ENCODE measurements at places on chromosomes 7 and 10.

DNA sequence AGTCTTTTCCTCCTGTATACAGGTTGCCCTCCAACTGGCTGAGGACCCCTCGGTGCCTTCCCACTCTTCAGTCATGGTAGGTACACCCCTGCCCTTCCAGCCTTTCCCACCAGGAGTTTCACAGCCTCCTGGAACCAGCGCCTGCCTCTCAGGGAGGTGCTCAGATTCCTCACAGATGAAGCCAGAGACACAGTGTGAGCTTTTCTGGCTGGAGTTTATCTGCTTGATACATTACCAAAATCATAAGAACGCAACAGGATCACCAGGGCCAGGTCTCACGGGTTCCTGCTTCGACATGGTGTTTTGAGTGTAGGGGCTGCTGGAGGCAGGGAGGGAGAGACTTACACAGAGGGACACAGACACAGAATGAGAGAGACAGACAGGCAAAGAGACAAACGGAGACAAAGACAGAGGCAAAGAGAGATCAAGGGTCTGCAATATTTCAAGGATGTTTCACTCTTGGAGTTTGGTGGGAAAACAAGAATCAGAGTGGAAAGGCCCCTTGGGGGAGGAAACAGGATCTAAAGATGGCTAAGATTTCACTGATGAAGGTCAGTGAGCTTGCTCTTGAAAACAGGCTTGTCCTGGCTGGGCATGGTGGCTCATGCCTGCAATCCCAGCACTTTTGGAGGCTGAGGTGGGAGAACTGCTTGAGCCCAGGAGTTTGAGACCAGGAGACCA is 6.5 kb upstream of the INMT start:
- no peaks in the 10 kb centered on the region for H3K36me3 ChIP-seq
- peaks cover 5% of the 10 kb centered on the region for H3K4me1 ChIP-seq
- no peaks in the 10 kb centered on the region for H3K27me3 ChIP-seq

GRCh38 chr7:108723381-108723814 is 153.7 kb downstream of the DNAJB9 start:
- no peaks in the 10 kb centered on the region for H3K27me3 ChIP-seq
- no peak overlapping the region for H3K27ac ChIP-seq
- H3K36me3 ChIP-seq, result no peaks in the 10 kb centered on the region
- DNase-seq, result no peak
- H3K4me1 ChIP-seq, result no peaks in the 10 kb centered on the region

DNA sequence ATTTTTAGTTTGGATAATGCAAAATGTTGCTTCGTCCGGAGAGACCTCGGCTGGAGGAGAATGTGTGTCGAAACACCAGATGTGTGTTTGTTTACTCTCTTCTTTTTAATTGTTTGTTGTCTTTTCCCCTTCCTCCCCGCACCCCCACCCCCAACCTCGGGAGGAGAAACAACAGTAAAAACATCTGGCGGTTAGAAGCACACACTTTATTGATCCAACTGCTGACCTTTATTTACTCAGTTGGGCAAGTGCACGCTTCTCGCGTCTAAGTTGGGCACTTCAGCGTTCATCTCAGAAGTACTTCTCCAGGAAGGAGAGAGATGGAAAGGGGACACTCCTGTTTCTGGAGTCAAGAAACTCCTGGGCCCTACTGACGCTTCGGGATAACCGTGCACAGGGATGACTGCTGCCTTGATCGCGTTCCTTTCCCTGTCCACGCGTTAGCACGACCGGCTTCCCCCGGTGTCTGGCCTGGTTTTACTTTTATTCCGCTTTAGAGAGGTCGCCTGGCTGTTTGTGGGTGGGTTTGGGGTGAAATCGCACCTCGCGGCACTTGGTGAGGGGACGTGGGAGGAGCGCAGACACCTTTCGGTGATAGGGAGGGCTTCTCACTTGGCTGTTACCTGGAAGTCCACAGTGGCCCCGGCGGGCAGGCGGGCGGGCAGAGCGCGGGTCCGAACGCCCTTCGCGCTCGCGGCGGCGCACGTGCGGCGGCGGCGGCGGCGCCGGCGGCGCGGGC is 168.3 kb upstream of the PPP1R3A start:
- H3K36me3 ChIP-seq, result no peaks in the 10 kb centered on the region
- DNase-seq, result no peak
- peak overlapping the region; percentile 27 for H3K4me3 ChIP-seq
- H3K27me3 ChIP-seq, result peaks cover 18% of the 10 kb centered on the region
- no peak overlapping the region for H3K27ac ChIP-seq
- peaks cover 21% of the 10 kb centered on the region for H3K4me1 ChIP-seq

- H3K36me3 ChIP-seq, result no peaks in the 10 kb centered on the region
- H3K4me1 ChIP-seq, result peaks cover 10% of the 10 kb centered on the region
- no peak overlapping the region for H3K27ac ChIP-seq
- no peaks in the 10 kb centered on the region for H3K27me3 ChIP-seq
- no peak for DNase-seq
- H3K4me3 ChIP-seq, result no peak overlapping the region
These were observed 59.2 kb downstream of the FOXL3 start for GRCh38 chr7:348962-349743.

DNA sequence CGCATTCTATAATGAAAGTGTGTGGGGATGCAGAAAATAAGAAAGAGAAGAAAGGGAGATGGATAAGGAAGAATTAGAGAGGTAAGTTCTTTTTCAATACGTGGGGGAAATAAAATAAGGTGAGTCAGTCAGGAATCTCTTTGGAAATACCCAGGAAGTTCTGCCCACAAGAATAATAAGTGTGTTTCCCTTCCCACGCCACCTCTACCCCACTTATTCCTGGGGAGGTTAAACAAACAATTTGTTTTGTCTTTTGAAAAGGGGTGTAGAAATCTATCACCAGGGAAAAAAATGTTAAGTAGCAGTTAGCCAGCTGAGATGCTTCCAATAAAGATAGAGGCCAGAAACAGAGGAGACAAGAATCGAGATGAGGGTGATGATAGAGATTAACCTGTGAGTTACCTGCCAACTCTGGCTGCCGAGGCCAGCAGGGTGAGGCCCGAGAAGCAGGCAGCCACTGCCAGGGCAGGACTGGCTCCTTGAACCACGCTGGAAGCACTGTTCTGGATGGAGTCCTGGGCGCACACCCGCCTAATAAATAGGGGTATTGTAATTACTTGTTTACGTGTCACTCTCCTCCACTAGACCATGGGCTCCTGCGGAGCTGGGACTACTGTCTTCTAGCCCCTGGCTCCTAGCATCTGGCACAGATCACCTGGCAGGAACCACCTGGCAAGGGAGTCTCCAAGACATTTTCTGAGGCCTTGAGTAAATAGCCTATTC is 191.3 kb downstream of the FGFR2 start:
- no peak overlapping the region for H3K4me3 ChIP-seq
- no peak for DNase-seq
- no peaks in the 10 kb centered on the region for H3K4me1 ChIP-seq
- no peak overlapping the region for H3K27ac ChIP-seq

- no peaks in the 10 kb centered on the region for H3K27me3 ChIP-seq
- H3K27ac ChIP-seq, result no peak overlapping the region
- no peak for DNase-seq
- no peaks in the 10 kb centered on the region for H3K4me1 ChIP-seq
These were observed 245.5 kb downstream of the REEP3 start for GRCh38 chr10:63766745-63767137.

DNA sequence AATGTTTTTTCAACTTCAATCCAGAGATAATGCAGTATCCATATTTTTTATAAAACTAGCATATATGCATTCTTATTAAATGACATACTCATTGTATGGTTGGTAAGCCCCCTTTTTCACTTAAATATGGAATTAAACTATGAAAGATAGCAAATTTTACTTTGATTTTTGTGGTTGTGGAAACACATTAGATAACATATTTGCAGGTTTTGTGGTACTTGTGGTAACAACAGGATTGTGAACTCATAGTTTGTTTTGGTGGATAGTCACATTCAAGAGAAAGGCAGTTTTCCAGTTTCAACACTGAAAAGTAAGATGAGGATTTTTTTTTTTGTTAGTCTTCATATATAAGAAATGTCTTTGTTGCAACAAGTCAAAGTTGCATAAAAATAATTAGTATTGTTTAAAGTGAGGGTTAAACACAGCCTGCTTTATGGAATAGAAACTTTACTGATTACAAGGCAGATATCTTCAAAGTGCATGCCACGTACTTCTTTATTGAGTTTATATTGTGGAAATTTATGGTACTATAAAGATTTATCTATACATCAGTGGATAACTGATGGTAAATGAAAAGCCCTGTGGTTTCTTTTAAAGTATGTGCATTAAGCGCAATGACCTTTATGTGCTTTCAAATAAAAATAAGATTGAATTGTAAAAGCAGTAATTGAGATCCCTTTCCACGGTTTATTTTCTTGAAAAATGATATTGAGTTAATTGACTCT is 39.7 kb upstream of the SEMA3D start:
- no peak overlapping the region for H3K4me3 ChIP-seq
- no peak overlapping the region for H3K27ac ChIP-seq
- no peaks in the 10 kb centered on the region for H3K4me1 ChIP-seq
- no peaks in the 10 kb centered on the region for H3K27me3 ChIP-seq
- DNase-seq, result no peak

DNA sequence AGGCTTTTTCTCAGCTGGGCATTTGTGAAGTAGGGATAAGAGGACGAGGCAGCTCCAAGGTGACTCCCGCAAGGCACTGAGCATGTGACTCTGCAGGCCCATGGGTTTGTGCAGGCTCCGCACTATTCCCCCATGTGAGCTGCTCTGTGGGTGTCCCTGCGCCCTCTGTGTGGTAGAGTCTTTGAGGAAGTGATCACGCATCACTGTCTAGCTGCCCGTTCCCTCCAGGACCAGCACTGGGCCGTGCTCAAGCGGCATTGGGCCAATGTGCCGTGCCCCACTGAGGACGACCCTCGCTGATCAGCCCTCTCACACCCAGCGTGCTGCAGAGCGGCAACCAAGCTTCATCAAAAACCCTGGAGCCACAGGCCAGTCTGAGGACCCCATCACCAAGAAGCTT is 7.5 kb downstream of the PRKAG2 start:
- H3K27me3 ChIP-seq, result no peaks in the 10 kb centered on the region
- no peak overlapping the region for H3K4me3 ChIP-seq

GRCh38 chr7:19327018-19327417 is 181.8 kb upstream of the FERD3L start:
- H3K27ac ChIP-seq, result no peak overlapping the region
- no peaks in the 10 kb centered on the region for H3K27me3 ChIP-seq
- no peaks in the 10 kb centered on the region for H3K36me3 ChIP-seq
- H3K4me3 ChIP-seq, result no peak overlapping the region
- no peaks in the 10 kb centered on the region for H3K4me1 ChIP-seq
- DNase-seq, result no peak

GRCh38 chr10:21726601-21727225 is 192.7 kb downstream of the MLLT10 start:
- no peaks in the 10 kb centered on the region for H3K27me3 ChIP-seq
- no peak for DNase-seq
- H3K27ac ChIP-seq, result no peak overlapping the region
- H3K4me3 ChIP-seq, result no peak overlapping the region

GRCh38 chr7:17661982-17662585 is 278.2 kb downstream of the SNX13 start:
- H3K4me3 ChIP-seq, result no peak overlapping the region
- no peaks in the 10 kb centered on the region for H3K4me1 ChIP-seq
- no peak for DNase-seq
- no peak overlapping the region for H3K27ac ChIP-seq
- no peaks in the 10 kb centered on the region for H3K27me3 ChIP-seq

DNA sequence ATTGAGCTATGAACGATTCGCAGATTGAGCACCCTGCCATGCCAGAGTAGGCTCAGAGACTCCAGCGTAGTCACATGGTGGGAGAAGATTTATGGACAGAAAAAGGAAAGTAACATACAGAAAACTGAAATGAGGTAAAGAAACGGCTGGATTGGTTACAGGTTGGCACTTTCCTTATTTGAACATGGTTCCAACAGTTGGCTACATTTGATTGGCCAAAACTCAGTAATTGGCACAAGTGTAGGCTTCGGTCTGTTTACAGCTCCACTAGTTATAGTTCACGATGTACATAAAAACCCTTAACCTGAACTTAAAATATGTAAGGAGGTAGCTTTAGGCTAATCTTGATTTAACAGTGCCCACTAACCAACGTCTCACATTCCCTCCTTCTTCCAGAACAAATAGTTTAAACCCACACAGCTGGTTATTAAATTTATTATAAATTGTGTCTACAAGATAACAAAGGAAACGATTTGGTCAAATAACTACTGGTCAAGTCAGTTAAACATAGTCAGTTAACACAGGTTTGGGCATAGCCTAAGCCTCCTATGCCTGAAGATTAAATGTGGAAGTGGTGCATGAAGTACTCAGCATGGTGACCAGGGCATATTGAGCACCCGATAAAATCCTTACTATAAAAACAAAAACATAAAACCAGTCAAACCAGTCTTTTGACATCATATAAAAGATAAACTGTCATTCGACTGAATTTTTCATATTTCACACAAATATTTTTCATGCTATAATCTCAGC is 17.9 kb upstream of the MTERF1 start:
- no peaks in the 10 kb centered on the region for H3K27me3 ChIP-seq
- no peak overlapping the region for H3K27ac ChIP-seq
- DNase-seq, result no peak

- no peak overlapping the region for H3K4me3 ChIP-seq
- no peaks in the 10 kb centered on the region for H3K4me1 ChIP-seq
- H3K27me3 ChIP-seq, result no peaks in the 10 kb centered on the region
- H3K27ac ChIP-seq, result no peak overlapping the region
- no peak for DNase-seq
These were observed 54.1 kb downstream of the LAMB1 start for GRCh38 chr7:107948645-107949442.

GRCh38 chr7:98488167-98488566 is 87.3 kb upstream of the BAIAP2L1 start:
- H3K27ac ChIP-seq, result no peak overlapping the region
- H3K4me3 ChIP-seq, result no peak overlapping the region
- H3K36me3 ChIP-seq, result no peaks in the 10 kb centered on the region
- H3K27me3 ChIP-seq, result no peaks in the 10 kb centered on the region

- H3K4me3 ChIP-seq, result no peak overlapping the region
- DNase-seq, result peak; percentile 74
- H3K27ac ChIP-seq, result no peak overlapping the region
- H3K4me1 ChIP-seq, result no peaks in the 10 kb centered on the region
- no peaks in the 10 kb centered on the region for H3K36me3 ChIP-seq
- no peaks in the 10 kb centered on the region for H3K27me3 ChIP-seq
These were observed 10.9 kb upstream of the RSU1 start for GRCh38 chr10:16828114-16828568.

DNA sequence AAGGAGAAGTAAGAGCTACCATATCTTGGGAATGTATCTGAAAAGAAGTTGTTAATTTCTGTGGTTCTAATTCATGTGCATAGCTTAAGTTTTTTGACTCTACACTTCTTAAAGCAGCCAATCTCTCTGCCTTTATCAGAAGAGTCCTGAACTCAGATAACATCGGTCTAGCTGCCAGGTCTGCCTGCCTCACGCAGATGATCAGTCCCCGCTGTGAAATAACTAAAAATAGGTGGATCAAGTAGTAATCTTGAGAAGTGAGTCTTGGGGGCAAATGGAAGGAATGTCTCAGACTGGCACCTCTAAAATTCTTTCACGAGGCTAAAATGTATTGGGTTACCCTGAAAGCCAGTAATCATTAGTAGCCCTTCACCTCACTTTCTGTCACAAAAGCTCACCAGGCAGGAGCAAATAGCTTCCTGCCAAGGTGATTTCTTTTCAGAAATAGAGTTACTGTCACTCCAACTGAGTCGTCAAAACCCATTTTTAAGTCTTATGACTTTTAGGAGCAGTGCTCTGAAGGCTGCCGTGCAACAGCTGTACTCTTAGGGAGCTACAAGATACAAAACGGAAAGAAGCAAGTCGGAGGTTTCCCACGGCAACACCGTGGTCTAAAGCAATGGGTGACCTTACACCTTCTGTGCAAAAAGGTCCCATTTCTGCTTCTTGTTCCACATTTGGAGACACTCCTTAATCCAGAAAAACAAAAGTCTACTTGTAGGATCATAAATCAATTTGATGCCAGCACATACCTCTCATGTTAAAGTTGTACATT is 85.2 kb downstream of the ABCB5 start:
- H3K27ac ChIP-seq, result no peak overlapping the region
- DNase-seq, result no peak
- no peaks in the 10 kb centered on the region for H3K4me1 ChIP-seq
- H3K36me3 ChIP-seq, result no peaks in the 10 kb centered on the region
- no peak overlapping the region for H3K4me3 ChIP-seq

Data from naive thymus-derived CD4-positive, alpha-beta T cell (primary cell).